ENCODE measurements at places on chromosomes 3 and 15.
A peak's percentile ranks its signal among the peaks of the same experiment; 100 is the strongest.

DNA sequence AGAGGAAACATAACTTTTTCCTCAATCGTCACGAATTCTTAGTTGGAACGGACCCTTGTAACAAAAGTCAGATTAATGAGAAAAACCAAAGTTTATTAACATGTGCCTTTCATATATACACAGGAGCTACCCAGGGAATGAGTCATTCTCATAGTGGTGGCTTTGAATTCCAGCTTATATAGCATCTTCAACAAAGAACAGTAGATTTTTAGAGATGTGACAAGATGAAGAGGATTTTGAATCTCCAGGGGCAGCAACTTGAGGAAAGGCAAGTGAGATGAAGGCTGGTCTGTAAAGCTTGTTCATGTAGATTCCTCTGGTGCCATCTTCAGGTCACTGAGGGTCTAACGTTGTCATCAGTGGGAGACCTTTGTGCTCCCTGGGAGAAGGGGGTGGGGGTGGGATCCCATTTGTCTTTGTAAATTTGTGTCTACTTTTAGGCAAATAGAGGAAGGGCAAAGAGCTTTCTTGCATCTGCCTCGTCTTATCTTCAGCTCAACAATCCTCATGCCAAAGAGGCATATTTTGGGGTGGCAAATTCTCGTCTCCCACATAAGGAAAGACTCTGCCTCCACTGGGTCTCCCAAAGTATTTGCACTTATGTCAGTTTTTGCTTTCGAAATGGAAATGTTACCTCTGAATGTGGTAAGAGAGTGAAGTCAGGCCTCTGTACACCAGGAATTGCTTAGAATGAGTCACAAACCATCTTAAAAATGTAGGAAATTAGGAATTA is 29.5 kb downstream of the CLEC3B start:
- no peak for DNase-seq

GRCh38 chr3:7340795-7341194 is 479.9 kb downstream of the GRM7 start:
- peak; percentile 53 for DNase-seq

DNA sequence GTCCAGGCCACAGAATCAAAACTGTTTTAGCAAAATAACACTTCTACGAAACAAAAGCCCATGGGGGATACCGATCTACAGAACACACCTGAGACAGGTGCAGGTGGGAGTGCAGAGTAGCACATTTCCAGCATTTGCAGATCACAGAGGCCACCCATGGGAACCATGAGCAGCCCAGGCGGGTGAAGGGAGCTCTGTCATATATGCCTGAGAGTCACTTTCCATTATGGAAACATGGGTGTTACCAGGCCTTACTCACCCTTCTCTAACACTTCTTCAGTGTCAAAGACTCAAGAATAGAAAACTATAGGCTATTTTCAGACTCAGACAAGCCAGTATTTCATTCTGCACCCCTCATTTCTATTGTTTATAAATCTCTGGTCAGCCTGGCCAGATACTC is 3.5 kb downstream of the PLA1A start:
- DNase-seq: no peak

- DNase-seq: no peak
Measured at GRCh38 chr3:190485830-190486532, 27.9 kb upstream of the IL1RAP start.

GRCh38 chr3:194744826-194745225 is 59.1 kb downstream of the FAM43A start:
- no peak for DNase-seq

- DNase-seq: no peak
Measured at GRCh38 chr15:88630798-88631463, 7.9 kb upstream of the ISG20 start.

DNA sequence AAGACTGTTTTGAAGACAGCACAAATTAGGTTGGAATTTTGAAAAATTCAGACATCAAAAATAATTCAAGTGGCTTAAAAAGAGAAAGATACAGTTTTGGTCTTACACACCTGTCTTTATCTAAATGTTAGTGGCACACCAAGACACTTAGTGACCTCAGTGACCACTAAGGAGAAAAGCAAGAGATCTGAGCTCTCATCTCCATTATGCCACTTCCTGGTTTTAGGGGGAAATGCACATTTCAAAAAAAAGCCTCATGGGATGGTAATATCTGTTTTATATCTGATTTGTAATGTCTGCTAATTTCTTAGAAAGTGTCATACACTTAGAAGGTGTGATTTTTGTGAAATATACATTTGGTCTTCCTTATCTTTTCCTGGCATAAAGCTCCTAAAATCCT is 16.4 kb downstream of the IL12A start:
- DNase-seq: no peak

DNA sequence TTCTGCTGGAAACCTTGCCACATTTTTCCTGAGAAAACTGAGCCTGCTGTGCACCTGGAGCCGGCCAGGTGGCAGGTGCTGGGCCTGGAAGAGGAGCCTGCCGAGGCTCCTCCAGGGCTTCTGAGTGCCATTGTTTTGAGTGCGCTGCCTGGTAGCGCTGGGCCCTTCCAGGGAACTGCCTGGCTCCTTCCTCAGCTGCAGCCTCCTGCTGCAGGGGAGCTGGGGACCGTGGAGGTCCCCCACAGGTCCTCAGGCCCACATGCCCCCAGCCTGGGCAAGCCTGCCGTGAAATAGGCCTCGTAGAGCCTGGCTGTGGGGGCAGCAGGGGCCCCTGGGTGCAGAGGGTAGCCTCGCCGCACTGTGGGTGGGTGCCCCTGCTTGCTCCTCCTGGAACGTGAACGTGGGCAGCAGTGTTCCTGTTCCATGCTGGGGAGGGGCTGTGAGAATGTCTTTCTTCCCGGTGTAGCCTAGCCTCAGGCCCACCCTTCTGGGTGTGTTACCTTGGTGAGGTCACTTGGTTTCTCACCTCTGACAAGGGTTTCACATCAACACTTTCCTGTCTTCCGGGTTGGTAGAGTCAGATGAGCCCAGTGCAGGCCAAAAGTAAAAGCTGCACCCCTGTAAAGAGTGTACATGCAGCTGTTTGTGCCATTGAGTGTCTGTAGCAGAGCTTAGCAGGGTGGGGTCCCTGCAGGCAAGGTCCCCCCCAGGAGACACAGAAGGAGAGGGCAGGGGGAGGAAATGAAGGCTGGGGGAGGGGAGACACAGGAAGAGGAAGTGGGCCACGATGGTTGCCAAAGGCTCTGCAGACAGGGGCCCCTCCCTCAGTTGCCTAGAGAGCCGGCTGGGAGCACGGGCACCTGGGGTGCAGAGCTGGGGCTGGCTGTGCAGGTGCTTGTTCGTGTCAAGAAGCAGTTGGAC is 34.5 kb downstream of the KLF13 start:
- DNase-seq: no peak

GRCh38 chr3:115293321-115293720 is 146.2 kb upstream of the ZBTB20 start:
- DNase-seq: no peak

- DNase-seq: no peak
Measured at GRCh38 chr3:128452120-128452519, 14.6 kb downstream of the DNAJB8 start.

- no peak for DNase-seq
Measured at GRCh38 chr3:40637906-40638305, 113.1 kb downstream of the ZNF621 start.

DNA sequence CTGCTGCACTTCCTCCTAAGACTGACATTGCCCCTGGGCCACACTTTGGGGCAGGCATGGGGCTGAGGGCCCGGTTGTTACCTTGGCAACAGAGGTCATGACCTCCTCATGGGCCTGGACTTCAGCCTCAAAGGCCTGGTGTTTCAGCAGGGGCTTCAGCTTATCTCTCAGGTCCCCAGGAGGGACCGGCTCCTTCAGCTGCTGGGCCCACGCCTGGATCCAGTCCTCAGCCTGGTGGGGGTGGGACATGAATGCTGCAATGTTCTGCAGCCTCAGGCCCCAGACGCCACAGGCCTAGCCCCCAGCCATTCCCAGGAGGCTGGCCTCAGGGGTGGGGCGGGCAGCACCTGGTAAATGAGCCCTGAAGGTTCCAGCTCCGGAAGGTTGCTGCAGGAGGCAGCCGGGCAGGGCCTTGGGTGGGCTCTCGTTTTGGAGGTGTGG is 27.6 kb downstream of the SPTBN5 start:
- no peak for DNase-seq

- DNase-seq: no peak
Measured at GRCh38 chr3:37144806-37145205, 29.6 kb downstream of the LRRFIP2 start.

- no peak for DNase-seq
Measured at GRCh38 chr3:45024542-45025255, 1.4 kb upstream of the CLEC3B start.

- DNase-seq: no peak
Measured at GRCh38 chr15:48582452-48583247, 62.9 kb downstream of the FBN1 start.

GRCh38 chr15:90685591-90686434 is 31.3 kb upstream of the BLM start:
- no peak for DNase-seq

GRCh38 chr3:69539134-69539533 is 153.2 kb upstream of the FRMD4B start:
- no peak for DNase-seq
